ENCODE measurements at places on chromosomes 2 and 18.
A peak's percentile ranks its signal among the peaks of the same experiment; 100 is the strongest.

DNA sequence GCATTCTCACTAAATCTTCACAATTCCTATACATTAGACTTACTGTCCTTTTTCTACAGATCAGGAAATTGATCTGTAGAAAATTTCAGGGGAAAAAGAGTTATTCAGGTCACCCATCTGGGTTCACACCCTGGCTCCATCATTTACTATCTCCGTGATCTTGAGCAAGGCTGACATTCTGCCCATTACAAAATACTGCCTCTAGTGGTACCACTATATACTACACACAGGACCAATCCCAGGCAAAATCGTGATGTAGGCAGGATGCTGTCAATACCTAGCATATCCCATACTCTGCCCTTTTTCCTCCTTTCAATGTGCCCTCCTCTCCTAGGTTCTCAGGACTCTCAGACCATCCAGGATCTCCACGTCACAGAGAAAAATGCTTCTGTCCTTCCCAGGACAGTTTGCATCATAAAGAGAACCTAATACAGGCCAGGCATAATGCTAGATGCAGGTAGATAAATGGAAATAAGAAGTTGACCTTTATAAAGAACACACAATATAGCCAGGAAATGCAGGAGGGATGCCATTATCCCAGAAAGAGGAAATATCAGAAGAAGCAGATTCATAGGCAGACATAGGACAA is 101.9 kb downstream of the CDH20 start:
- DNase-seq: peak; percentile 52

DNA sequence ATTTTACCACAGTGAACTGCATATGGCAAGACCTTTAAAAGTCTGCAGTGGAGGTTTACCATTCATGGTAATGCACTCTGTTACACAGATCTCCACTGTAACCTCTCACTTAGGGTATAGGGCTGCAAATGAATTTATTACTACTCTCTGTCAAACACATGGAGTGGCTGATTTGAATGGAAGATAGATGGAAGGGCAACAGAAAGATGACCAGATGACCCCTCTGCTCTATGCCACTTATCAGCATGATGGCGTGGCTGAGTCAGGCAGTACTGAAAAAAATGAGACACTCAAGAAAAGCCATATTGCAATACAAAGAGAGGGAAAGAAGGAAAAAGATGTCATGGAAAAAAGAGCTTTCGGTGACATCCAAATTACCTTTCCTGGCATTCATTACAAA is 72.3 kb downstream of the ABCA12 start:
- no peak for DNase-seq

GRCh38 chr2:174594456-174594855 is 3.1 kb downstream of the WIPF1 start:
- DNase-seq: peak; percentile 61

DNA sequence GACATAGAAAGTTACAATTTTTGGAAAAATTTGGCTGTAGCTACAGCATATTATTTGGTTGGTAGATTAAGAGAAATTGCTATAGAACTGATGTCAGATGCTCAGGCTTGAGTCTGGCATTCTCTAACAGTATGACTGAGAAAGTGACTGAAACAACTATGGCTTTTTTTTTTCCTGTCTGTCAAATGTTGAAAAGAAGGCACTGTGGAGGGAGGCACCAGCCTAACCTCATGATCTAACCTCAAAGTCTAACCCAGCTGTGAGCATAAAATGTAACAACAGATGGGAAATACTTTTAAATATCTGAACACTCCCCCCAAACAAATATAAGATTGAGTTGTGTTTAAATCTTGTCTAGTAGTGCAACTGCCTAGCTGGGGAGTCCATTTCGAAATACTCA is 629.1 kb downstream of the LRP1B start:
- no peak for DNase-seq

- DNase-seq: peak; percentile 12
These were observed 619 bp downstream of the GALM start for GRCh38 chr2:38666556-38666910.

GRCh38 chr2:233706720-233707119 is 6.0 kb upstream of the UGT1A5 start:
- no peak for DNase-seq

GRCh38 chr2:113248997-113249770 is 29.5 kb downstream of the PAX8 start:
- DNase-seq: peak; percentile 70

- no peak for DNase-seq
These were observed 66.8 kb upstream of the FOSL2 start for GRCh38 chr2:28325567-28326468.

DNA sequence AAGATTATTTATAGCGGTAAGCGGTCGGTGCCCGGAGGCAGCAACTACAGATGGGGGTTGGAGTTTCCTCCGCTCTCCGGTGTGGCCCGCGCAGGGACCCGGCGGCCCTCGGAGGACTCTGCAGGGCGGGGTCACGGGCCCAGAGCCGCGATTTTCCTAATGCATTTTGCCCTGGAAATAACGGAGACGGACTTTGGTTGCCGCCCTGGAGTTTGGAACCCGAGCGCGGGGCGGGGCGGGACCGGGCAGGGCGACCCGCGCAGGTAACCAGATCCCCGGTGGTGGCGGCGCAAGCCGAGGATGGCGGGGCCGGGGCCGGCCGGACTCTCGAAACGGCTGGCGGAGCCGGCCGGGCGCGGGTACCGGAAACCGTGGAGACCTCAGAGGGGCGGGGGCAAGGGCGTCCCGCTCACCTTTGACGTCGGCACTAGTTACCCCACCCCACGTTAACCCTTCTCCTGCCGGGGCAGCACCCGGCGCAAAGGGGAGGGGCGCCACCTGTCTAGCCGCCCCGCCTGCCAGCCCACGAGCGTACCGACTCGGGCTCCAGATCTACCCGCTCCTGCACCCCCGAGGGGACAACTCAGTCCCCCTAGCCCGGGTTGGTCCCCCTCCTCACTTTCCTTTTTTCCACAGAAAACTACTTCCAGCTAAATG is 2.9 kb downstream of the CYP26B1 start:
- no peak for DNase-seq

DNA sequence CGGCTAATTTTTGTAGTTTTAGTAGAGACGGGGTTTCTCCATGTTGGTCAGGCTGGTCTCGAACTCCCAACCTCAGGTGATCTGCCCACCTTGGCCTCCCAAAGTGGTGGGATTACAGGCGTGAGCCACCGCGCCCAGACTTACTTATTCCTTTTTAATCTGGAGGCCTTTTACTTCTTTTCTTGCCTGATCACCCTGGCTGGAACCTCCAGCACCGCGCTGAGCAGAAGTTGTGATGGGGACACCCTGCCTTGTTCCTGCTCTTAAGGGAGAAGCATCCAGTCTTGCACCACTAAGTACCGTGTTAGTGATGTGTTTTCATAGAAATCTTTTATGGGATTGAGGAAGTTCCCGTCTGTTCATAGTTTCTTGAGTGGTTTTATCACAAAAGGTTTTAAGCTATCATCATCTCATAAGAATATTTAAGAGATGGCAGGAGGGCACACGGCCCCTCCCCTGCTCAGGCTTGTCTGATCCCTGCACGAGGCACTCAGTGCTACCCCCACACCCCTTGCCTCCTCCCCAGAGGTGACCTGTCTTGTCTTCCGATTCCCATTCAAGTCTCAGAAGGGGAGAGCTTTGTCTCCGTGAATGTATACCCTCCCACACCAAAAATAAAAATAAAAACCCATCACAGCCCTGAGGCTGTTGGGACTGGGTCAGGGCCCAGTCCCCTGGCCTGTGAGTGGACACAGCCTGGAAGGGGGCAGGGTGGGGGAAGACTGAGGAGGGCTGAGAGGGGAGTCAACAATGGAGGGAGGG is 65.3 kb upstream of the SMAD7 start:
- no peak for DNase-seq

DNA sequence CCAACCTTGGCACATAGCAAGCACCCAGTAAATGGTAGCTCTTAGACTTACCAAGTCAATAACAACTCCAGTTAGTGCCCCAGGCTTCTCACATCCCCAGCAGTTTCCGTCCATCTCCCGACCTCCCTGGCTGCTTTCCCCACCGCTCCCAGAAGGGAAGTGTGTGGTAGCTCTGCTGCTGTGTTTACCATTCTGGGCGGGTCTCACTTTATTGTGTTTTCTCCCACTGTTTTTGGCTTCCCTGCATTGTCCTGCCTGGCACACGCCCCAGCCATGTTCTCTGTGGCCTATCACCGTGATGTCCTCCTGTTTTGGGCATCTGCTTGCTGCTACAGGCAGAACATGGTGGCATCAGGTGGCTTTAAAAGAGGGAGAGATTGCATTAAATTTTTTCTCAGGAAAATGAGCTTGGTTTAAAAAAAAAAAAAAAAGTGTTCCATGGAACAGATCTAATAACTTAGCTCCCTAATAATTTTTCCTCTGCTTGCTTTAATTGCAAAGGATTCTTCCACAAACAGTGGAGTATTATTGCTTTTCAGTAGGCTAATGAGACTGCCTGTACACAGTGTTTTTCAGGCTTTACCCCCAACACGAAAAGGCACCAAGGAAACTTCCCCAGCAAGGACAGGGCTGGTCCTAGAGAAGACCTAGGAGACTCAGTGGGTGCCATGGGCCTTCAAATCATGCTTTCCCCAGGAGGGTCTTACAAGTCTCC is 8.0 kb upstream of the COX7A2L start:
- no peak for DNase-seq

Measured in NAMALWA (cell line).